Muscle of back (tissue), 13 donors: ENCODE measurements at places on chromosomes 2 and 18. TPM values are rescaled to one million over a fixed set of nuclear protein-coding genes. Genes with fewer than 3 reads are reported as not detected.

The ERFE gene
- polyA plus RNA-seq = 8.0 TPM

The GAREM1 gene
- polyA plus RNA-seq = 10.6 TPM

The C2orf66 gene
- polyA plus RNA-seq = 0.10 TPM

The CAPN14 gene
- polyA plus RNA-seq = not detected

The TEKT4 gene
- polyA plus RNA-seq = not detected

DNA sequence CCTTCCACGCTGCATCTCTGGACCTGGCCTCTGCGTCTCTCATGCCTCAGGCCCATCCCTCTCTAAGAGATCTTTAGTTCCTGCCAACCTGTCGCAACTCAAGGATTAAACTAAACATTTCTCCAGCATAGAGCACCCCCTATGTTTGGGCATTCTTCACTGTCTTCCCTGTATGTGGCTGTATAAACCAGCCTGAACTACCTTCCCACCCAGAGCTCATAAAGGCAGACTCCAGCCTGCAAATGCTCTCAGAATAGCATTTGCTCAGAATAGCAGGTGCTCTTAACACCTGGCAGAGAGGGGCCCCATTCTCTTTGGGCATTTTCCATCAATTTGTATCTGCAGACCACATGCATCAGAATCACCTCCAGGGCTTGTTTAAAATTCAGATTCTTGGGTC is 83.4 kb downstream of the EHD3 start:
- no peak for DNase-seq

DNA sequence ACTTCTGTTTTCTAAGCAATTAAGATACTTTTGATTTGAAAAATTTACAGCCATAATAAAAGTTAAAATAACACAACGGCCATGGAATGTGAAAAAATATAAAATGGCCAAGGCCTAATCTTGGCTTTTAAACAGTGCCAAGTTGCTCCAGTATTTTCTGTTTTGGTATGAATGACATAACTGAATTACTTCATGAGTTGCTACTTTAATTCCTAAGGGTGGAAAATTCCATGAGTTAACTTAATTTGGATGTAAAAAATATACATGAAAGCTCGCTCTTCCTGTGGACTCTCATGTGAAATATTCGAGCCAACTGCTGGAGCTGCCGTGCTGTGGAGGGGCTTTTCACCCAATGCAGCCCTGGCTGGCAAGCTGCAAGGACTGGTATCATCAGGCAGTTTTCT is 286.0 kb upstream of the CCDC68 start:
- peak; percentile 51 for DNase-seq

DNA sequence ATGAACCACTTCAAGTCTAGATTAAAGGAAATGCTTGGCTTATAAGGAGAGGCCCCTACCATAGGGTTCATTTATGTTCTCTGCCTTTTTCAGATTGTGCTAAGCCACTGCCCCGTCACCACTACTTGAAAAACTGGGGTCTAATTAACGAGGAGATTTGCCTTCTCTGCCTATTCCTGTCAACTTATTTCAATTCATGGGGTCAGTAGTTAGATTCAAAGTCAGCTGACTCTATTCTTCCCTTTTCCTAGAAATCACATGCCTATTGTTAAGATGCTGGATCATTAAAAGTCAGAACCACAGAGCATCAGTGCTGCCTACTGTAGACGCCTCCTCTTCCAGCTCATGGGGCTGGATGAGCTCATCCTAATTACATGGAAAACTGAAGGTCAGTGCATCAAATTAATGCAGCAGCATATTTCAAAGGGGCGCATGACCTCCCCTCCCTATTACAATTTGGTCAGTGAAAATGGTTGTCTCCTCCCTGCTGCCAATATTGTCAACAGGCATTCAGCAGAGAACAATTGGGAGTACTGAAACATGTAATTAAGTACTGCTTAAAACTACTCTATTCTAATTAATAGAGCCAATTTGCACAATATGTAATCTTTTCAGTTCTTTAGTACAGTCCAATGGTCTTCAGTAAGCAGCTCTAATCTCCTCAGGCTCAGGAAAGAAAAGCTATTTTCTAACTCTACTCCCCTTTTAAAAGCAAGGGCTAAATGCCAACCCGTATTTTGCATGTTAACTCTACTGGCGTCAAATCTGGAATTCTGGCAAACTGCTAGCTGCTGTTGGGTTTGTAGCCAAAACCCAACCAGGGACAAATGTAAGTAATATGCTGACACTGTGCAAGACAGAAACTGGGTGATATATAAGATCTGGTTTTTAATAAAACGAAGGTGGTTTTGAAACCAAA is 117.4 kb upstream of the ITGB6 start:
- peak; percentile 72 for DNase-seq

GRCh38 chr18:13574761-13575160 is 151.6 kb downstream of the FAM210A start:
- DNase-seq = no peak

DNA sequence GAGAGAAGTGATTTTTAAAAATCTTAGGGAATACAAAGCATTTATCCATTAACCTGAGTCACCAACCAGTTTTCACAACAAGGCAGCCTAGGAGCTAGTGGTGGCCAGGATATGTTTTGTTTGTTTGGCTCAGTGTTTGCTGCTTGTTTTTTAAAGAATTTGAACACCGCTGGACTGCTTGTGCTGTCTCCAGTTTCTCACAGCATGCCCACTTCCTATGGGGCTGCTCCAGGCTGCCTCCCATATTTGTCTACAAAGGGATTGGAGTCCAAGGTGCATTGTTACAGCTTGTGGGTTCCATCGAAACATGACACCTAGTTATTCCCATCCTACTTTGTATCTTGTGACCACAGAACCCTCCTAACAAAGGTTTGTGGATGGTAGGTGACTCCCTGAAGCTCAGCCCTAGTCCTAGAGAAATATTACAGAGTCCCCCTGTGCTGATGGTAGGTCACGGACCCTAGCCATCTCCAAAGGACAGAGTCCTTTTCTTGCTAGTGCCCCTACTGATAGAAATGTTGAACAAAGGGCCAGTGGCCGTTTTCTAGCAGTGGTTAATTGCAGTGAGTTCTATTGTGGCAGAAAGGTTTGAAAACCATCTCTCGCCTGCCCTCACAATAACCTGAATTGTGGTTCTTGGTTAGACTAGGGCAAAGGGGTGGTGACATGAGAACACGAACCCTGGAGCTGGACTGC is 23.2 kb downstream of the GPR39 start:
- no peak for DNase-seq

DNA sequence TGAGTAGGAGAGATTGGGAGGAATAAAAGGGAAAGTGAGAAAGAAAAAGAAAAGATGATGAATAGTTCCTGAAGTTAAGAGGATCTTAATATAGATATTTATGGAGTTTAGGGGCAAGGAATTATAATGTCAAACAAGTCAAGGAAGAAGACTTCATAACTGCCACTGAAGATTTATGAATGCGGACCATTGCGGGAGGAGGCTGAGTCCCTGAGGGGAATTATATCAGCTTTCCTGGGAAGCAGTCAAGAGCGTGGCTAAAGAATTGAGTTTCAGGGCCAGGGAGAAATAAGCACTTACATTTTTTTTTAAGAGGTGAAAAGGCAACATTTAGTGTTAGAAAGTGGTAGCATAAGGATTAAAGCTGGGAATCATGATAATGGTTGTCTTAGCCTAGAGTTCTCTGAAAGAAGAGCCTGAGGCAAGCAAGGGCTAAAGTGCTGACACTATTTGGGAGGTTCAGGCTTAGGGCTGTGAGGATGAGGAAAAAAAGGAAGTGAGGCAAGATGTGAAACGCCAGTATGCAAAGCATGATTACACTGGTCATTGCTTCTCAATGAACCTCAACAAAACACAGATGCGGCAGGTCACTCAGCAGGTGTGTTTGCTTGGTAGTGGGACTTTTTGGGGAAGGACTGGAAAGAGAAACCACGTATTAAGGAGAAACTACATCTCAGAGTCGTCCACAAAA is 217.1 kb downstream of the SLC4A3 start:
- no peak for DNase-seq

DNA sequence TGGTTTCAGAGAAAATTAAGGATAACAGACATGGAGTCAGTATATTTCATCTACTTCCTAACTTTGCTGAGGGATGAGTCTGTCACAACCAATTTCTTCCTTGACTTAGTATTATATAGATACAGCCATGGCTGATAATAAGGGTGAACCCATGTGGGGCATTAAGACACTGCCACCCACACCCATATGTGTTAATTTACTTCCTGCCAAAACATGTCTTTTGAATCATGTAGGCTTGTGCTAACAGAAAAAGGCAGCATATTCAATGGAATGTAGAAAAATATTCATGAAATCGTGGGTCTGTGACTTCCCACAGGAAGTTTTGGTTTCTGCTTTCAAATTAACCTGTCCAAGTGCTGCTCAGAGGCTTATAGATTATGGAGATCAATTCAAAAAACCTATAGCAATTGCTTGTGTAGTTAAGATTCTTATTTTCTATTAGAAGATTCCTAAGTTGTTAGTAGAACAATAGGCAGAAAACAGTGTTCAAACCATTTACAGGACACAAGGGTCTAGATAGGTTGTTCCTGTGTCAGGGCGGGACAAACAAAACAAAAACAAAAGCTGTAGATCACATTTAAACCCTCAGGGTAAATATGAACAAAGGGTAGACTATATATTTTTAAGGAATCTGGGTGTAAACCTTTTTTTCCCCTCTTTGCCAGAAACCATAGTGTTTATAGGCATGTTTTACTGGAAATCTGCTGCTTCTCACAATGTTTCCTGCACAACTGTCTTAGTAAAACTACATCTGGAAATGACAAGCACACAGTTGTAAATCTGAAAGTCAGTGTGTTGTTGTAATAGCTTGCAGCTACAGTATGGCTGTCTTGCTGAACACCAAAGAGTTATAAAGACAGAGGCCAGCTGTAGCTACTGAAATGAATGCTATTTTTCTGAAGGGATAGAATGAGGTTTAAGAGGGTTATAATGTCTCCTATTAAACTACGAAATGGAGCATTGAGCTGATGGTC is 691.2 kb downstream of the EPHA4 start:
- DNase-seq = peak; percentile 17

GRCh38 chr2:221962186-221962585 is 336.6 kb downstream of the PAX3 start:
- no peak for DNase-seq

GRCh38 chr2:61537277-61537949 is 743 bp downstream of the XPO1 start:
- DNase-seq = peak; percentile 47
